ENCODE measurements at places on chromosomes 16 and 17.

DNA sequence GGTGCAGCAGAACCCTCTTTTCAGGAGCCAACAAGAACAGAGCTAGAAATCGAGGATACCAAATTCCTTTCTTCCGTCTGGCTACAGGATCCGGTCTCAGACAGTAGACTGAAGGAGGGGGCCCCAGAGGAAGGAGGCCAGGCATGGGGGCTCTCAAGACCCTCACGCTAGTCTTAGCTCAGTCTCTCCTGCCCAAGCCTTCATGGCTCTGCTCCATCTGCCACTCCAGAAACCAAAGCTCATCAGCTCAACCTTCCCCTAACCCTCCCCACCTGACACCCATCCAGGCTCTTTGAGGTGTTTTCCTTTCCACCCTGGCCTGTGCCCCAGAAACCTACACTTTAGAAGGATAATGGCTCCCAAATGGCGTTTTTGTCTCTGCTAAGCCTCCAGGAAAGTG, 6.2 kb upstream of the TMEM92 start:
- no peak for DNase-seq

GRCh38 chr16:4414187-4414917, 2.0 kb downstream of the CORO7 start:
- peak; percentile 78 for DNase-seq

DNA sequence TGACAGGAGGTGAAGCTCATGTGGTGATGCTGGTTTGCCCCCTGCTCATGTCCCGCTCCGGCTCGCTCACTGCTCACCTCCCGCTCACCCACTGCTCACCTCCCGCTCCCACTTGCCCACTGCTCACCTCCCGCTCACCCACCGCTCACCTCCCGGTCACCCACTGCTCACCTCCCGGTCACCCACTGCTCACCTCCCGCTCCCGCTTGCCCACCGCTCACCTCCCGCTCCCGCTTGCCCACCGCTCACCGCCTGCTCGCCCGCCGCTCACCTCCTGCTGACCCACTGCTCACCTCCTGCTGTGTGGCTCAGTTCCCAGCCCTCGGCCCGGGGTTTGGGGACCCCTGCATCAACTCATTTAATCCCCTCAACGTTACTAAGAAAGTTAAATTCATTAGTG, 39.1 kb upstream of the SHISA9 start:
- no peak for DNase-seq

GRCh38 chr17:68085771-68086381, 50.3 kb downstream of the KPNA2 start:
- no peak for DNase-seq

DNA sequence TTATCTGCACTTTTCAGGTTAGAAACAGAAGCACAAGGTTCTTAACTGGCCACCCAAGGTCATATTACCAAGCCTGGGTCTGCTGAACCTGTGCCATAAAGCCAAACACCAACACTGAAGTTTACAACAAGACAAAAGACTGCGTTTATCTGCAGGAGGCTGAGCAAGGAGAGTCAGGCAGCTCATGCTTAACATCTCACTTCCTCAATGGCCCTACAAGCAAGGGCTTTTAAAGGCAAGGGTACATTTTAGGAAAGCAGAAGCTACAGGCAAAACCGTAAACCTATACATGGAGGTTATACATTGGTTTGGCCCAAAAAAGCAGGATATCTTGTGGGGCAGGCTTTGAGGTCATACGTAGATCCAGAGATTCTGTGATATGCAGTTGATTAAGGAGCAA, 91.2 kb downstream of the GNAO1 start:
- DNase-seq, result no peak

GRCh38 chr17:68320311-68320865, 29.1 kb downstream of the ARSG start:
- DNase-seq, result no peak

GRCh38 chr17:50908860-50909764, 43.0 kb upstream of the TOB1 start:
- peak; percentile 18 for DNase-seq

DNA sequence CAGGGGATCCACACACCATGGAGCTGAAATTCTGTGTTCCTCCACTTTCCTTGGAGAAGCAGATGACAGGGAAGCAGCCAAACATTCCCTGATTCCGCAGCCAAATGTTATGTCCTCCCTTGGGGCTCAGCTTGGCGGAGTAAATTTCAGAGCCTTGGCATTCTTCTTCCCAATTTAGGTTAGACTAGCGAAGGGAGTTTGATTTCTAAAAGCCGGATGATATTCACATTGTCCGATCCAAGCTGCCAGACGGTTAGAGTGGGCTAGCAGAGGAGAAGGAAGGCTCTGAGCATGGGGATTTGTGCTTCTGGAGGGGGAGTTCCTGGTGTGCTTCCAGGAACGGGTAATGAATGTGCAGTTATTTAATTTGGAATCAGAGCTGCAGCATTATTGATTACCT, 380.4 kb upstream of the EEF2KMT start:
- no peak for DNase-seq

DNA sequence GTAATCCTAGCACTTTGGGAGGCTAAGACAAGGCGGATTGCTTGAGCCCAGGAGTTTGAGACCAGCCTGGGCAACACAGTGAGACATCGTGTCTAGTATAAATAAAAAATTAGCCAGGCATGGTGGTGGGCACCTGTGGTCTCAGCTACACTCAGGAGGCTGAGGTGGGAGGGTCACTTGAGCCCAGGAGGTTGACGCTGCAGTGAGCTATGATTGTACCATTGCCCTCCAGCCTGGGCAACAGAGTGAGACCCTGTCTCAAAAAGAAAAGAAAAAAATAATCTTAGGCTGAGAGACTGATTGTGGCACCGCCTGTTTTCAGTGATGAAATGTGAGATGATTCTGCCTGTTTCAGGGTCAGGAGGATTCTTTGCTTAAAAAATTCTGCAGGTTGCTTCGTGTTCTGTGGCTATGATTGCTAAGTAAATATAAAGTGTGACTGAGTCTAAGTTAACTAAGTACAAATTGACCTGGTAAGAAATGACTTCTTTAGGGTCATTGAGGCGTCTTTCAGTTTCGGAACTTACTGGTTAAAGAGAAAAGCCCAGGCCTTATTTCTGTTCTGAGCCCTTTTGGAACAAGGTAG, 128.3 kb downstream of the SOCS1 start:
- DNase-seq, result no peak

GRCh38 chr16:13970708-13971422, 50.9 kb downstream of the ERCC4 start:
- DNase-seq, result no peak

GRCh38 chr17:903691-904481, 75.7 kb downstream of the NXN start:
- no peak for DNase-seq

DNA sequence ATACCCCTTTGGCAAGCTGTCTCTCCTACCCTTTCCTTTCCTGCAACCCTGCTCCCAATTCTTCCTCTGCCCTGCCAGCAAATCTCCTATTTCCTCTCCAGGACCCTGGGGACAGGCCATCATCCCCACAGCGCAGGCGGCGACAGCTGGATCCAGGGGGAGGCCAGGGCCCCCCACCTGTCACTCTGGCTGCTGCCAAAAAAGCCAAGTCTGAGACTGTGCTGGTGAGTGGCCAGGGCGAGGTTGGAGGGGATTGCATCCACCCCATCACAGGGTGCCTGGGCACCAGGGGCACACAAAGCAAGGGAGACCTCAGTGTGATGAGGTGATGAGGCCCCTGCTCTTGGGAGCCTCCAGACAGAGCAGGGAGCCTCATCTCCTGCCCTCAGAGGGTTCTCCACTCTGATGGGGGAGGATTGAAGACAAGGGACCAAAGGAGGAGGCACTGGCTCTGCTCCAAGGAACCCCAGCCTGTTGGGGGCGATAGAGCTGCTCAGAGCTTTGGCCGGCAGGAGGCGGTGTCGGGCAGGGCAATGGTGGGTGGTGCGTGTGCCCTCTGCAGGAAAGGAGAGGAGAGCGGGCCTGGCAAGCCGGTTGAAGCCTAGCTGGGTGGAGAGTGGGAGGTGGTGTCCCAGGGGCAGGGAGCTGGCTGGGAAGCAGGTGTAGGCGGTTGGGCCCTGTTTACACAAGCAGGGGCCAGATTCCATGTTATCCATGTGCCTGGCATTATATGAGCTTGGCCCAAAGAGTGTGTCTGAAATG, 15.6 kb upstream of the PDK2 start:
- no peak for DNase-seq

DNA sequence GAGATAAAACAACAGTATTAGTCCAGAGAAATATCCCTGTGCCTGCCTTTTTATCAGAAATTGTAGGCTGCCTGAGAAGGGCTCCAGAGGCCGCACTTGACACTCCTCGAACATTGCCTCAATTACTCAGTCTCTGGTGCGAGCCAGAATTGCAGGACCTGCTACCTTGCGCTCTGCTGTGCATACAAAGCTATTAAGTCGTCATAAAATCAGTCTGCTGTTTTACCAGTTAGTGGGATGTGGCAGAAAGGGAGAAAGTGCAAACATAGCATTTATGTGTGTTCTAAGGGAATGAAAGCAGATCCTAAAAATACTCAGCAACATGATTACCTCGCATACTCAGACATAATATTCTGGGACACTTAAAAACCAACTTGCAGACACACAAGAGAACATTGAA, 70.6 kb downstream of the TMC6 start:
- DNase-seq, result no peak

GRCh38 chr16:21260870-21261791, 17.0 kb downstream of the CRYM start:
- DNase-seq, result no peak

- DNase-seq, result no peak
These were observed 27.3 kb downstream of the KAT7 start for GRCh38 chr17:49815761-49816281.

- DNase-seq, result peak; percentile 57
These were observed at the start of gene CMTM4 for GRCh38 chr16:66696669-66697630. TSS of gene CMTM4 (minus strand) at chr16:66696743. CDS start at chr16:66696525, 218 bp downstream.

DNA sequence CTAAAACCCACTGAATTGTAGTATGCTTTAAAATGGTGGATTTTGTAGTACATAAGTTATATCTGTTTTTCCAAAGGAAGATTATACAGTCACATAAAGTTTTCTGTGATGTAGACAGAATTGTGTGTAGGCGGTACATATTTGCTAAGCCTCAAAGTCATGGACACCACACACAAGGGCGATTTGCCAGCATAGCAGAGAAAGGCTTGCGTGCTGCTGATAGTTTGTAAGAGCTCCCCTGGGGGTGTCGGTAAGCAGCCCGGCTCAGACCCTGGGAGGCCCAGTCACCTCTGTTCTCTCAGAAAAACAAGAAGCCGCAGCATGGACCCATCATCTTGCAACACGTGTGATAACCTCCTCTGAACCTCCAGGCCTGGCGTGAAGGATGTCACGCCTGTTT, 38.3 kb upstream of the AKTIP start:
- DNase-seq, result no peak

DNA sequence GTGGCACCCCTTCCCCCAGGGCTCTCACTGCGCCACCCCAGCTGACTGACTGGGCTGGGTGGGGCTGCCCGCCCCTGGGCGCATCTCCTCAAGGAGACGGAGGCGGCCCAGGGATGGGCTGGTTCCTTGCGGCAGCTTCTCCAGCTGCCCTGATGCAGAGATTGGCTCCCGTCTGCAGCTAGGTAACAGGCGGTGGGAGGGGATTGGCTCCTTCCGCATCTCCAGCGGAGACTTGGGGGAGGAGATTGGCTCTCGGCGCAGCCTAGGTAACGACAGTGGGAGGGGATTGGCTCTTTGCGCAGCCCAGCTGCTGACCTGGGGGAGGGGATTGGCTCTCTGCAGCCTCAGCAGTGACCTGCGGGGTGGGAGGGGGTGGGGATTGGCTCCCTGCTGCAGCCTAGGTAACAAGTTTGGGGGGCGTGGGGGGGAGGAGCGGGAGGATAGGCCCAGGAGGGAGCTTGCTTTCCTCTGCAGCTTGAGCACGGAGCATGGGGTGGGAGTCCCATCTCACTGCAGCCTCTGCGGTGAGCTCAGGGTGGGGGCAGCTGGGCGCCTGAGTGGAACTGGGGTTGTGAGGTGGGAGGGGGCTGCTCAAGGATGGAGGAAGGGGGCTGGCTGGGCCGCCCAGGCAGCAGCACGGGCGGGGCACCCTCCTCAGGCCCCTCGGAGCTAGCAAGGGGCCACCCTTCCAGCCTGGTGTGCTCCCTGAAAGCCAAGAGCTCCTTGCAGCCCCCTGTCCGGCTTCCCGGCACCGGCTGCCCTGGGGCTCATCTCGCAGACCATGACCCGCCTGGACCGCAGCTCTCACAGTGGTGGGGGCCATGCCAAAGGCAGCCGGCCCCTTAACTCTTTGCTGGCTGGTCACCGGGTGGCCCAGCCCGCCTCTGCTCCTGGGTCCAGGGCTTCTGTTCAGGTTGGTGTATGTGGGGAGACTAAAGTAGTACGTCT, 6.4 kb downstream of the NFE2L1 start:
- no peak for DNase-seq

DNA sequence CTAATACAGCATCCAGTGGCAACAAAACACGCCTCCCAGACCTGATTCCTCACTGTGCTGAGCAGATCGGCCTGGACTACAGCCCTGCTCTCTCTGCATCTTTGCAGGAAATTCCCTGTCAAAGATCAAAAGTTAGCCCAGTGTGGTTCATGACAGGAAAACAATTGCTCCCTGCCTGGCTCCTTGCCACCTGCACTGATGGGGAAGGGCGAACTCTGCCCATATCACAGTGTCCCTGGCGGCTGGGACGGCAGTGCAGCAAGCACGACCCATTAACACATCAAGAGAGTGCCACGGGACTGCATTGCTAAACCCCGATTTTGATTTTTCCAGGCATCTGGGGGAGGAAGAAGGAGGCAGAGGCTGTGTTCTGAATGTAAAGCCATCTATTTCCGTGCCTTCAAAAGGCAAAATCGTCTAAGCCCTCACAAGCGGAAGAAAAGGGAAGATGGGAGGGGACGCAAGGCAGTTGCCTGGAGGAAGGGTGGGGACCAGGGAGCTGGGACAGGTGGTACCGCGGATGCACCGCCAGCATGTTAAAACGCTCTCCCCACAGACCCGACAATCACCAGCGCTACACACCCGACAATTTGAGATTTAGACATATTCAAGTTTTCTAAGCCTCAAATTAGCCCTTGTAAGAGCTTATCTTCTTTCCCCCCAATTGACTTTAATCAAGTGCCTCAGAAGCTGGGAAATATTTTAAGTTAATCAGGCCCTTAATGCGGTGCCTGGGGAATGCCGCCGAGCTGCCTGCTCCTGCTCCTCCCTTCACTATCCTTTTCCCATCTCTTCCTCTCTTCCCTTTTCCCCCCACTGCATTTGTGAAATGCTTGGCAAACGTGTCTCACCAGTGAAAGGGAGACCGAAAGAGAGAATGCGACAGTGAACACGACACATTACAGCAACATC, 238.8 kb upstream of the CDH5 start:
- DNase-seq, result no peak

Data from activated CD4-positive, alpha-beta T cell treated with anti-CD3 and anti-CD28 coated beads, Interleukin-2, amount 50 U/mL, for 4 hours (primary cell).